Stimulated activated CD4-positive, alpha-beta T cell treated with anti-CD3 and anti-CD28 coated beads, Interleukin-12 subunit alpha, Interleukin-12 subunit beta, amount 100 ng/mL, for 4 hours (primary cell): ENCODE measurements at places on chromosomes 7 and 10.

- no peak for DNase-seq
Observed at GRCh38 chr10:20399772-20400171, 497.3 kb downstream of the NEBL start.

DNA sequence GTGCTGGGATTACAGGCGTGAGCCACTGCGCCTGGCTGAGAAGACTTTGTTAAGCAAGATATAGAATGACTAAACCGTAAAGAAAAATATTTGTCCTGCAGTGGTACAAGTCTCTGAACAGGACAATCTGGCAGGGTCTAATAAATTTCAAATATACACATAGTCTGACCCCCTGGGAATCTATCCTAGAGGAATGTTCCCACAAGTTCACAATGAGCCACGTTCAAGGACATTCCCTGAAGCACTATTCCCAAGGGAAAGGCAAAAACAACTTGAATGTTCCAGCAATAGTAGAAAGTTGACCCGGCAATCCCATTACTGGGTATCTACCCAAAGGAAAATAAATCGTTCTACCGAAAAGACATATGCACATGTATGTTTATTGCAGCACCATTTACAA is 82.0 kb downstream of the HIP1 start:
- no peak for DNase-seq

DNA sequence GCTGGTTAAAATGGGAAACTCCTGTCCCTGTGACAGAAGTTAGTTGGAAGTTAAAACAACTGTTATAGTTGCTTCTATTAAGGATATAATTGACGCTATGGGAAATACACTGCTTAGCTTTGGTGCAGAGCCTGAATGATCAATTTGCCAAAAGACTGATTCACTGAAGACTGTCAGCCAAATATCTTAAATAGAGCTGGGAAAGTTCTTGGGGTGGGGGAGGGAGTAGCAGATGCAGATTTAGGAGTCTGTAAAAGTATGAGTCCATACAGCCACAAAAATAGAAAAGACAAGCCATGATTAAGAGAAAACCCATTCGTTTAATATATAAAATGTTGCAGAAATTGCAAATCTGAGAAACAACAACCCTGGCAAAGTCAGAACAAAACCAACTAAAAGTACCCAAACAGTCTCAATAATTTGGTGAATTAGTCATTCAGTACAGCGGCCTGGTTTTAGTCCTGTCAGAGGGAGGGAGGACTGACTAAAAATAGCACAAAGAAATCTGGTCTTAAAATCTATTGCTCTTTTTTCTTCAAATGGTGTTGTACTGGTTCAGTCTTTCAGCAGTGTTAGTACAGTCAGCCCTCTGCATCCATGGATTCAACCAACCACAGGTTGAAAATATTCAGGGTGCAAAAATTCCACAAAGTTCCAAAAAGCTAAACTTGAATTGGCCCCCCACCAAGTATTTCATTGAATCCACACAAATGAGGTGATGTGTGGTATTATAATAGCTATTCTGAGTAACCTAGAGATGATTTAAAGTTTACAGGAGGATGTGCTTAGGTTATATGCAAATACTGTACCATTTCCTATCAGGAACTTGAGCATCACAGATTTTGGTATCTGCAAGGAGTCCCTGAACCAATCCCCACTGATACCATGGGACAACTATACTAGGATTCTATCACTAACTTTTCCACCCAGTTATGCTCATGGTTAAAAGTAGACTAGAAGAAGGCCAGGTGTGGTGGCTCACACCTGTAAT is 30.0 kb downstream of the STK17A start:
- DNase-seq = no peak

- DNase-seq = no peak
Observed at GRCh38 chr10:11392776-11393175, 218.7 kb downstream of the USP6NL start.

DNA sequence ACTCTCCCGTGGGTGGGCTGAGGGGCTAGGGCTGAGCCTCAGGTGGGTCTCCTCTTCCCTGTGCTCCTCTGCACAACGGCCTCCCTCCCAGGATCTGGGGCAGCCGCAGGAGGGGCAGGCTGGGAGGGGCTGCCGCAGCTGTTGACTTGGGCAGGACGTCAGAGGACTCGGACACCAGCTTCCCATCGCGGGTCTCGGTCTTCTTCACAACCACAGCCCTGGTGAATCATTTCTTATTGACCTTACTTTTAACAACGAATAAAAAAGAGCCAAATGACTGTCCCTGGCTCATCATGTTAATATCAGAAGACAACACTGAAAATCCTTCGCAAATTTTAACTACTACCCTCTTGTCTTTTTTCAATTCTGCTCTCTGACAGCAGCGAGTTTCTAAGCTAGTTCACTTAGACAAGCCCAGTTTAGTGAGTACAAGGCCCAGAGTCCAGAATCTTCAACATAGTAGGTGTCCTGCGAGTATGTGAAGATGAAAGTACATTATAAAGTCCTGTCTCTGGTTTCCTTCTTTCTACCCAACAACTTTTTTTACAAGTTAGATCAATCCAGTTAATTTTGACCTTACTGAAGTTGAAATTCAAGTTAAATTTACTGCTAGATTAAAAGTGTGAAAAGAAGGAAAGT is 32.4 kb downstream of the CTNNA3 start:
- DNase-seq = no peak

- DNase-seq = no peak
Observed at GRCh38 chr7:147161405-147161804, 1044.8 kb downstream of the CNTNAP2 start.

- no peak for DNase-seq
Observed at GRCh38 chr7:13803134-13803533, 186.3 kb downstream of the ETV1 start.

- no peak for DNase-seq
Observed at GRCh38 chr7:36775061-36775620, 50.8 kb upstream of the AOAH start.

DNA sequence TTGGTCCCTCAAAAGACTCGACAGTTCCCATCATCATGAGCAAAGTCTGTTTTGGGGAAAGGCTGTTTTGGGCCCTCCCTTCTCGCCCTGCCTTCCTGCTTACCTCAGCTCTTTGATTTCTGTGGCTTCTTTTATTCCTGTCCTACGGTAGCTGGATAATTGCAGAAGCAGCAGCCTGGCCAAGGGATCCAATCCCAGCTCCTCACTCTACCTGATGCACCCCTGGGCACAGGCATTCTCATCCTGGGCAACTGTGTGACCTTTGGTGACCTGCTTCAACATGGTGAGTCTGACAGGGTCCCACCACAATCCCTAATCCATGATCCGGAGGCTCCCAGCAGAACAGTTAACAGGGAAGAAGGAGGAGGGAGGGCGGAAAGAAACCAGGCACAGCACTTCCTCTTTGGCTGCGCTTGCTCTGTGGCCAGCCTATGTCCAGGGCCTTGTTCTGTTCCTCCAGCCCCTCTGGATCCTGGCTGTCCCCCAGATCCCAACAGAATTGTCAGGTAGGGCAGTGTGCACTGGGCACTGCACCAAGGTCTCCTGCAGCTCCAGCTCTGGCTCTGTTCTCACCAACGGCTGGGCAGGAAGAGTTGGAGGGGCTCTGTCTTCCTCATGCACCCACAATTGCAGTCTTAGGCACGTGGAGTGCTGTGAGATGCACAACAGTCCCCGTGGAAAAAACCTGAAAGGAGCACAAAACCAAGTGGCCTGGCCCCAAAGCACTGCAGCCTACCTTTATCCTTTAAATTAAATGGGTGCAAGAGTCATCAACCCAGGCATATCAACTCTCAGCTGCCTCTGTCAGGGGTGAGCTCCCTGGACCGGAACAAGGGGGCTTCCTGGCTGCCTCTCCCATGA is 144.4 kb downstream of the PTPN20 start:
- no peak for DNase-seq
